Breast epithelium (tissue), 4 donors: ENCODE measurements at places on chromosomes 7 and 10. TPM values are rescaled to one million over a fixed set of nuclear protein-coding genes. Genes with fewer than 3 reads are reported as not detected.

DNA sequence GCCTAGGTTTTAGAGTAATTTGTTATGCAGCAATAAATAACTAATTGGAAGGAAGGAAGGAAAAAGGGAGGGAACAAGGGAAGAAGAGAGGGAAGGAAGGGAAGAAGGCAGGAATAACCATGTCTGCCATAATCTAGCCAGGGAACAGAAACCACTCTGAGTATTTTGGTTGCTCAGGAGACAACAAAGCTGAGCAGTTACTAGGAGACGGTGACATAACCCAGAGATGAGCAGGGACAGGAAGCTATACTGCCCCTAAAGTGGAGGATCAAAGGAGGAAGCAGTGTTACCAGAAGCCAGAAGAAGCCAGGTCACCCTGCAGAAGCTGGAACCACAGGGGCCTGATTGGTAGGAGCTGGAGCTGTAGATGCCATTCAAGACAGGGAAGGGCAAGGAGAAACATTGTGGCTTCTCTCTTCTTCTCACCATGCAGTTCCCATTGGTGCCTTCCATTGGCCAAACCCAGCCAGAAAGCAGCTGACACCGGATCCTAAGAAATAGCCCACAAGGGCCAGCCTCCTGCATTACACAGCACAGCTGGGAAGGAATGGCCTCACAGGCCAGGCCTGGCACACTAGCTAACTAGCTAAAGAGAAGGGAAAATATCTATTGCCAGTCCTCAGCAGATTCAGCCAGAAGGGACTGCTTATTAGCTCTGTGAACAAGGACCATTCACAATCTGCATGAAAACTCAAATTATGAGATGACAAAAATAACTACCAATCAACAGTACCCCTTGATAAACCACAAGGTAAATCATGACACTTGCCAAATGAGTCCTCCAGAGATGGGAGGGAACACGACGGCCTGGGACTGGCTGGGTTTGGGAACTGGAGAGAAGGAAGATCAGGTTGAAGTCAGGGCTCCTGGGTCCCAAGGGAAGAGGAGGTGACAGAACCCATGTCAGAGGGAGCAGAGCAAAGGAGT lies 184.5 kb upstream of the NFE2L3 start:
- no peak for DNase-seq
- no peak overlapping the region for H3K4me3 ChIP-seq
- H3K27ac ChIP-seq: no peak overlapping the region
- no peaks in the 10 kb centered on the region for H3K27me3 ChIP-seq
- H3K36me3 ChIP-seq: no peaks in the 10 kb centered on the region
- H3K4me1 ChIP-seq: no peaks in the 10 kb centered on the region

SLC26A3 gene
- 36.4 TPM for total RNA-seq

GRCh38 chr10:63348245-63348850 lies 117.4 kb downstream of the JMJD1C start:
- no peak overlapping the region for H3K4me3 ChIP-seq
- no peak overlapping the region for H3K27ac ChIP-seq
- no peak for DNase-seq
- no peaks in the 10 kb centered on the region for H3K36me3 ChIP-seq

CCL24 gene
- not detected for total RNA-seq
